ENCODE measurements at places on chromosomes 7 and 10.

DNA sequence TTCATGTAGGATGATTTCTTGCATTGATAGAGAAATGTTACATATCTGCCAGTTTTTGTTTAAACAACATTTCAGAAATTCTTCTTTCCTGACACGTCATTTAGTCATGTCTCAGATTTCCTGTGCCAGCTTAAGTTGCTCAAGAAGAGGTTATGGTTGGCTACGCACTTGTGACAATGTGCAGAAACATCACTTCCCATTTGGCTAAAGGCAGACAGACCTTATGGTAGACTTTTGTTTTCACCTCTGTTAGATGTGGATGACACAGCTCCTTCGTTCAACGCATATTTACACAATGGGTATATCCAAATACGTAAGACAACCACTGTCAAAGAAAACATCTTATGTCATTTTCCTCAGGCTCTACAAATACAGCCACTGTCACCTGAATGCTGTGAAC, 125.8 kb downstream of the DOCK4 start:
- peak; percentile 43 for DNase-seq

DNA sequence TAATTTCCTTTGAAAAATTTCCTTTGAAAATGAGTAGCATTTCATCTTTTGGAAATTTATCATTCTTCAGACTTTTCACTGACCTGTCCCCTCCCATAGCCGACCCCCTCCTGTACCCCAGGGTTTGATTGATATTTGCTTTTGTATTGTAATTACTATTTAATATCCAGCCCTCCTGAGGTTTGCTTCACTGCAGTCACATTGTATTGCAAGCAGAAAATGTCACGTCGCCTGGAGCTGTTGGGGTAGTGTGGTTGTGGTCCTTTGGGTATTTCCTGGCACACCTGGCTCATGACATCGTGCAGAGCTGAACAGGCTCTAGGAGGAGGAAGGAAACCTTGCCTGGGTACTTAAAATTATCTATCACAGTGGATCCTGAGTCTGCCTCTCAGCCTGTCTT, 116.1 kb downstream of the INSYN2A start:
- no peak for DNase-seq

GRCh38 chr7:16318989-16319915, 102.1 kb downstream of the CRPPA start:
- no peak for DNase-seq

DNA sequence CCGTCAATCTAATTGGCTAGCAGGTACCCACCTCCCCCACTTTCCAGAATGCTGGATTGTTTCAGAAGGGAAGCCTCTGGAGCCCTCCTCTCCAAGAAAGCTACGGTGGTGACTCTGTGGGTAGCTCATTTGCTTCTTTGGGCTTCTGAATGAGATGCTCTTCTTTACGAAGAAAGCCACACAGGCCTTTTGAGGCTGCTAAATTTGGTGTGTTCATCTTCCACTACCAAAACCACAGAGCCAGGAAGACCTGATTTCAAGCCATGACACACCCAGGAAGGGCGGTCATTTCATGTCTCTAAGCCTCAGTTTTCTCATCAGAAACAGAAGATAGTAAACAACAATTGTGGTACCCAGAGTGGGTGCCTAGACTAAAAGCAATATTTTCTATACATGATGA, 901.2 kb downstream of the KCNMA1 start:
- no peak for DNase-seq

DNA sequence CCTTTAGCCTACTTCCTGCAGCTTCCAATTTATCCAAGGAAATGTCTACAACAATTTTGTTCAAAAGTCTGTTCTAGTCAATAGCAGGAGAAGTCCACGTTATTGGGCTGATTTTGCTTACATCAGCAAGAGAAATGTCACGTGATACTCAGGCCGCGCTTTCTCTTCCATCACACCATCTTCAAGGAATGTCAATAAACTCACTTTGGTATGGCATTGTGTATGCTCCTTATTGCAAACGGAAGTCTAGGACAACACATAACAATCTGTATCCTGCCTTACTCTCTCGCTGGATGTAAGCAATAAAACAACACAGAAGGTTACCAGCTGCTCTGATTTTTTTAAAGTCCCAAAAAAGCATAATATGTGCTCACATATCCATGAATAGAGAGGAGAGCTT, 17.1 kb upstream of the STK17A start:
- DNase-seq, result no peak

DNA sequence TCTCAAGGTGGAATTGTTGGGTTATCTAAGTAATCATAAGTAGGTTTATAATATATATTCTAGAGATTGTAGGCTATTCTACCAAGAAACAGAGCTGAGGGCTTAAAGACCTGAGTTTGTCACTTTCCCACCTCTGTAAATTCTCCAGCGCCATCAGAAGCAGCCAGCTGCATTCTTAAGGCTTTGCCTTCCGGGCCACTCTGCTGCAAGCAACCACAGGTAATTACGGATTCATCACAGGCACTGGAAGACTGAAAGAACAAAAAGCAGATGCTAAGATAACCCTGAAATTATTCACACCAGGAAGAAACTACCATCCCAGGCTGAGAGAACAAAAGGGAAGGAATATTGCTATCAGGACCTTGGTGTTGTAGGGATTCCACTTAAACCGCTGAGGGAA, 137.8 kb upstream of the JCAD start:
- DNase-seq, result no peak

DNA sequence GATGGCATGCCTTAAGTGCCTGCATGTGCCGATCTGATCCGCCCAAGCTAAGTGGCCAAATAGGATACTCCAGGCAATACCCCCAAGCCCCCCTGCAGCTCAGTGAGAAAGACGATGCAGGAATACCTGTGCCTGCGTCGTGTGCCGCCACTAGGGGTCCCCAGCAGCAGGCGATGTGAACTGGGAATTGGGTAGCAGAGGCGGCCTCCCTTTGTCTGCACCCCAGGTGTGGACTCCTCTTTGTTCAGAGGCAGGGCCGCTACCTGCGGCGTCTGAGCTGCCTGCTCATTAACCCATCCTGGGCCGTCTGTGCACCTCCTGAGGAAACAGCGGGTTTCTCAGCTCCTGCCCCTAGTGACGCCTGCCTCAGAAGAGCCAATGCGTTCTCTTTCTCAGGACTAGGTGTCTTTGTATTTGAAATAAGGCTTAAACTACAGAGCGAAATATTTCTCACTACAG, 4.8 kb upstream of the CHN2 start:
- no peak for DNase-seq

GRCh38 chr10:12969951-12970350, 31.6 kb downstream of the CCDC3 start:
- no peak for DNase-seq

DNA sequence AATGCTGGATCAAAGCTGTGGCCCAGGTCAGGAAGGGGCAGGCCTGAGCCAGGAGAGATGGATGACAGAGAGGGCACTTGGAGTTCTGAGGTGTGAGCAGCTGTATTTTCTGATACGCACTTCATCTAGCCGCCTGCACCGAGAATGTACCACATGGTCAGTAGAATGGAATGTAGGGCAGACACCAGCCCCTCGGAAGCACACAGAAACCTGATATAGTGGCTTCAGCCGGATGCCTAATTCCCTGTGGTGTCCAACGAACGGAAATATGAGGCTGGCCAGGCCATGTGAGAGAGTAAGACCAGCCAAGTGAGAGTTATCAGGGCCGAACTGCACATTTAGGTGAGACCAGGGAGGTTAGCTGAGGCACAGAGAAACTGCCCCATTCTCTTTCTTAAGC, 46.7 kb upstream of the PLCE1 start:
- peak; percentile 18 for DNase-seq

DNA sequence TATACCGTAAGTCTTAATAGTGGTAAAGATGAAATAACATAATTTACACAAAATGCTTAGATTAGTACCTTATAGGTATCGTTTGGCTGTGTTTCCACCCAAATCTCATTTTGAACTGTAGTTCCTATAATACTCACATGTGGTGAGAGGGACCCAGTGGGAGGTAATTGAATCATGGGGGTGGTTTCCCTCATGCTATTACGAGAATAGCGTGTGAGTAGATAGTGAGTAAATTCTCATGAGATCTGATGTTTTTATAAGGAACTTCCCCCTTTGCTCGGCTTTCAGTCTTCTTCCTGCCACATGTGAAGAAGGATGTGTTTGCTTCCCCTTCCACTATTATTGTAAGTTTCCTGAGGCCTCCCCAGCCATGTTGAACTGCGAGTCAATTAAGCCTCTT, 426.3 kb upstream of the POT1 start:
- DNase-seq, result no peak

DNA sequence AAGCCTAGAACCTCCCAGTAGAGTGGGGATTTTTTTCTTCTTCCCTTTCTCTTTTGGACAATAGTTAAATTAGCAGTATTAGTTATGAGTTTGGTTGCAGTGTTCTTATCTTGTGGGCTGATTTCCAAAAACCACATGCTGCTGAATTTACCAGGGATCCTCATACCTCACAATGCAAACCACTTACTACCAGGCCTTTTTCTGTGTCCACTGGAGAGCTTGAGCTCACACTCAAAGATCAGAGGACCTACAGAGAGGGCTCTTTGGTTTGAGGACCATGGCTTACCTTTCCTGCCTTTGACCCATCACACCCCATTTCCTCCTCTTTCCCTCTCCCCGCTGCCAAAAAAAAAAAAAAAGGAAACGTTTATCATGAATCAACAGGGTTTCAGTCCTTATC, 5.4 kb downstream of the OPN1SW start:
- DNase-seq, result no peak

- no peak for DNase-seq
Observed at GRCh38 chr10:122078965-122079795, 90.2 kb downstream of the TACC2 start.

DNA sequence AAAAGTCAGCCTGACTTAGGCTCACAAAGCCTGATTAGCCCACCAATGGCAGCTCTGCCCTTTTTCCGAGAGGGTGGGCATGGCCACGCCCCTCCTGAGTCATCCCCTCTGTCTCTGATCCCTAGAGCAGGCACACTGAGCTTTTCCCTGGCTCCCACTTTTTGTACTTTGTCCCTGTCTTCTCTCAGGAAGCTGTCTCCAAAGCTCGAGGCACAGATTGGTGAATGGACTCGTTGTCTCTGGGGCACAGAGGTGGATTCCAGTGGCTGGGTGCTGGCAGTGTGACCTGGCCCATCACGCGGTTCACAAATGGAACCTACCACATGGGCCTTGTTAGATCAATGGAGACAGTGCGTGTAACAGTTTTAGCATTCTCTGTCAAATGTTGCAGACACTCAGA, 313.5 kb downstream of the WDR37 start:
- DNase-seq, result no peak

GRCh38 chr10:101644002-101644401, 51.0 kb downstream of the FBXW4 start:
- no peak for DNase-seq

Data from fibroblast of skin of left biceps (primary cell).